AG08396 (cell line): ENCODE measurements at places on chromosomes 5 and 9.
A peak's percentile ranks its signal among the peaks of the same experiment; 100 is the strongest.

DNA sequence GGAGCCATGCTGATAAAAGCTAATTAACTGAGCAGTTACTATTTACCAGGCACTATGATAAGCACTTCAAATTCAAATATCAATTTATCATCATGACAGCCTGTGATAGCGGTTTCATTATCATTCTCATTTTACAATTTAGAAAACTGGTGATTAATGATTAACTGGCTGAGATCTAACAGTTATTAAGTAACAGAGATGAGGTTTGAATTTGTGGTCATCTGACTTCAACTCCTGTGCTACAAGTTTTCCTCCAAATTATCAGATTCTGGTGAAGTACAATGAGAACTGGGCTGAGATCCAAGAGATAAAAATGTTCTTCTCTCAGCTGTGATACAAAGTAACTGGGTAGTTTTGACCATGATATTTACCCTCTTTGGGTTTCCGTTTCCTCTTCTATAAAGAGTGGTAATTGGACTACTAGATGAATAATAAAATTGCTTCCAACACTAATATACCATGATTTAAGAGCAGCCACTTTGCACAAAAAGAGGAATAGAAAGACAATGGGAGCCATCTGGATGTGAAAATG is 74.5 kb upstream of the CCNG1 start:
- DNase-seq, result no peak

DNA sequence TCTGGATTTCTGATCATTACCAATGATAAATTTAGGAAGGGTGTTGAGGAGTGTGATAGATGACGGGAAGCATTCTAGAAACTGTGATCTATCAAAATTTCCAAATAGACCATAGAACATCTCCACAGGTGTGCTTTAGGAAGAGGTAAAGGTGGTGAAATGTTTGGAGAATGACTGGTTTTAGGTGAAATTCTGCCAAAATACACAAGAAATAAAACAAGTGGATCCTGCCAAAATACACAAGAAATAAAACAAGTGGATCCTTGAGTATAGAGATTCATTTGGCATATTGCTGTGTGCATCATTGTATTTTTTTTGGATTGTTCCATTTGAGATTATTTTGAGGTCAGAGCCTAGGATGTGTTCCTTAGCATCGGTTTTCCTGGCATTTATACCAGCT is 88.3 kb upstream of the CTNND2 start:
- DNase-seq, result no peak

GRCh38 chr5:135473956-135474670 is 22.0 kb upstream of the TIFAB start:
- no peak for DNase-seq

GRCh38 chr5:153429761-153430380 is 60.6 kb upstream of the GRIA1 start:
- no peak for DNase-seq

DNA sequence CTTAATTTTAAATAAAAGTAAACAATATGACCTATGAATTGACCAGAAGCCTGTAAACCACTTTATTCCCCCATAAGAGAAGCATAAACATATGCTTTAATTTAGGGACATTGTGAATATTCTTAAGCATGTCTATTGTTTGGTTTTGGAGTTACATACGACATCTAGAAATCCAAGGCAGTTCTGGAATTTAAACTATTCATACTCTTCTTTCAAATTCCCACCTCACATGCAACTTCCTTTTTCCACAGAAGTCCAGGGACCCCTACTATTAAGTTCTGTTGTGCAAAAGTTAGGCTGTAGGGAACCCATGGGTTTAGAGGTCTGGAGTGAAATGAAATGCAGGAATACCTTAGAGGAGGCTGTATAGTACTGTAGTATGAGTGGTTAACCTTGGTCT is 2.1 kb downstream of the RIC1 start:
- peak; percentile 15 for DNase-seq

DNA sequence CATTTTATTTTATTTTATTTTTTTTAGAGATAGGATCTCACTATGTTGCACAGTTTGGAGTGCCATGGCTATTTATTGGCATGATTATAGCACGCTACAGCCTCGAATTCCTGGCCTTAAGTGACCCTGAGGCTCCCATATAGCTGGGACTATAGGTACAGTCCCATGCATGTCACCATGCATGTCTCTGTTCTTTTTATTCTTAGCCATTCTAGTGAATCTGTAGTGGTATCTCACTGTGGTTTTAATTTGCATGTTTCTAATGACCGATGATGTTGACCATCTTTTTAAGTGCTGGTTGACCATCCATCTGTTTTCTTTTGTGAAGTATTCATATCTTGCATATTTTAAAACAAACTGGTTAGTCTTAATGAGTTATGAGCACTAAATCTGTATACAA is 76.1 kb downstream of the SLC44A1 start:
- no peak for DNase-seq

GRCh38 chr9:80648336-80648735 is 1041.0 kb downstream of the TLE1 start:
- DNase-seq, result no peak

- peak; percentile 39 for DNase-seq
Observed at GRCh38 chr9:84697509-84698114, 28.1 kb downstream of the NTRK2 start.

- DNase-seq, result no peak
Observed at GRCh38 chr5:61228691-61229280, 66.5 kb upstream of the SMIM15 start.

GRCh38 chr5:171700318-171700912 is 85.2 kb upstream of the SMIM23 start:
- no peak for DNase-seq

- no peak for DNase-seq
Observed at GRCh38 chr5:65264420-65264819, 217.3 kb downstream of the ADAMTS6 start.

- no peak for DNase-seq
Observed at GRCh38 chr9:98449871-98450270, 194.4 kb upstream of the TBC1D2 start.

DNA sequence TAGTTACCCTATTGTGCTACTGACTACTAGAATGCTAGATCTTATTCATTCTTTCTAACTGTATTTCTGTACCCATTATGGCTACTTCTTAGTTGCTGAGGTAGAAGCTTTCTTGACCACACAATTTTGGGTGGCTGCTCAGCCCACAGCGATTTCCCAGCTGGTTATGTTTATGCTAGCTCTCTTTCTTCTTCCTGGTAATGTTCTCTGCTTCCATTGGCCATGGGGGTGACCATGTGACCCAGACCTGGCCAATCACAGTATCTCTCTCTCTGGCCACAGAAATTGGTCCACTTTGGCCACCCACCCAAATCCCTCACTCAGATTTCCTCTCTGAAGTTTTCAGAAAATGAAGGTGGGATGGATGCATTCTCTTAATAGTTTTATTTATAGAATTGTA is 427.9 kb upstream of the CLINT1 start:
- DNase-seq, result peak; percentile 5

DNA sequence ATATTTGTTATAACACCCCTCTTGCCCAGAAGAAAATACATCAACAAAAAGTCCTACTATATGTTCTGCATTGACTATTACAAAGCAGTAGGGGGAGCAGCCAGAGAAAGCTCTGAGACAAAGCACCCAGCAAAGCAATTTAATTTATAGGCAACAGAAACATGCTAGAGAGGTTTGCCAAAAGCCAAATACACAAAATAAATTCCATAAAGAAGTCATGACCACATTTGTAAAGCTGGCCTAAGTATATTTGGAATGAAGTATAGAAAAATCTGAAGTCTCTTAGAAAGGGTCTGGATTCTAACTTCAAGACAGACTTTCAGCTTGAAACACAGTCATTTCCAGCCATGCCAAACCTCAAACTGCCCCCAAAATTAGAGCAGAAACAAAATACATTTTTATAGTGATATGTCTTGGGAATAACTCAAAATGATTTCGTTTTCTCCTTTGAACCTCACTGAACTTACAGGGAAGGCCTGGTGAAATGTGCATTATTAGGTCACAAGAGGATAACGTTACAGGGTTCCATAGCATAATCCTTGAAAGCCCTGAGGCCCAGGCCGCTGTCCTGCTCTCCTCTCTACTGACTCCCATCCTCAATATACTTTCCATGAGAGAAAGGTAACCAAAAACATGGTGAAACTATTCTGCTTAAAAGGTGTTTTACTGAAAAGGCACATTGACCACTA is 451.8 kb downstream of the RAB3C start:
- DNase-seq, result peak; percentile 39

DNA sequence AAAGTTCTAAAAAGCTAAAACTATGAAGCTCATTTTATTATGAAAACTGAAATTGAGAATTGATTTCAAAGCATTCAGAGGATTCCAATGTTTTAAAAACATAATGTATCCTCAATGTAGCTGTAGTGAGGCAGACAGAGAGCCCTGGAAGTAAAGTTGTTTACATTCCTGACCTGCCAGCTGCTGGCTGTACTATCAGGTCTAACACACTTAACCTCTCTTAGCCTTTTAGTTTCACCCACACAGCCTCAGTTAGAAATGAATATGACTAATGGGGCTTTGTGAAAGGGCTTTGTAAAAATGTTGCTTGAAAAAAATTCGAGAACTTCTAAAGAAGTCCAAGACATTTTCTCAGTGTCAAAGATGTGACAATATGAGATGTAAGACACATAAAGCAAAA is 122.6 kb downstream of the FBXL17 start:
- DNase-seq, result peak; percentile 8

GRCh38 chr5:84378961-84379360 is 5.7 kb downstream of the EDIL3 start:
- no peak for DNase-seq

- DNase-seq, result no peak
Observed at GRCh38 chr5:127998950-127999615, 84.5 kb upstream of the SLC12A2 start.

DNA sequence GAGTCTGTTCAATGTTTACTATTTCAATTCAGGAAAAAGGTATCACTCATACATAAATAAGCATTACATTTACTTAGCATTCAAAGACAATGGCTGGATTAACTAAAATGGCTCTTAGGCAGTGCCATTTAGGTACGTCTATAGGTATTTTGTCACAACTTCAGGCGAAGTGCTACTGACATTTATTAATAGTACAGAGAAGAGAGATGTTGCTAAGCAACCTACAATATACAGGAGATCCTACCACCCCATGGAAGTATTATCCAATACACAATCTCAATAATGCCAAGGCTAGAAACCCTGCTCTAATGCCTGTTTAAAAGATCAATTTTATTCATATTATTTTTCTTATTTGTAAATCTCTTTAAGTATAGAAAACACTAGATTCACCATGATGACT is 76.0 kb downstream of the UBAP2 start:
- no peak for DNase-seq

DNA sequence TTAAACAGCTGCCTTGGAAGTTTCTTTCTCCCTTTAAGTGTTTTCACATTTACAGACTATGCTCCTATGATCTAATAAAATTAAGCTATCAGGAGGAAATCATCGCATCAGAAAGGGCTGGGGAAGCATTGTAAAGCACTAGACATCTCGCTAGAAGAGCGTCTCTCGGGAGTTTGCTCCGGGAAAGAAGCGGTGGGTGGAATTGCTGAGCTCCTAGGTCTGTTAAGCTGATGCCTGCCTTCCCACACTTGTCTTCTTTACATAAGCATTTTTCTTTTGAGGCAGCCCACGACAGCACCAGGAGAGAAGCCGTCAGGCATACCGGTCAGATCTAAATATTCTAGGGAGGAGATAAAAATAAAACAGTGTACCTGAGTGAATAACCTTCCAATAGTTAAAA is 541.7 kb upstream of the TUSC1 start:
- DNase-seq, result no peak

- no peak for DNase-seq
Observed at GRCh38 chr9:136306211-136307208, 2.6 kb upstream of the CCDC187 start.

DNA sequence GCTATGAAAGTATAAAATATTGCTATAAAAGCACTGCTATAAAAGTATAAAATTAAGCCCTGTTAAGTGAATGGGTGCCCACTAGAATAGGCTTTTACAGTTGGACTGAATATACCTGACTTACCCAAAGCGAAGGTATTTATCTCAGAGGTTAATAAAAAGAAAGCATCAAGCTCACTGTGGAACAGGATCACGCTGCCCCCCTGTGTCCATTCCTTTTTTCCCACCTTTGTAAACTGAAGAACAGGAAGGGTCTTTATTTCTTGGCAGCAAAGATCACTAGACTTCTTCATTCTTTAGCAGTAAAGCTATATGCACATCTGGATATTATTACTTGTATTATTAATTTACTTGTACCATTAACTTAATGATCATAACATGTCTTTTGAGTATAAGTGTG is 22.1 kb upstream of the PLPP6 start:
- no peak for DNase-seq

GRCh38 chr5:62305358-62305714 is 670 bp upstream of the KIF2A start:
- DNase-seq, result no peak

- peak; percentile 58 for DNase-seq
Observed at GRCh38 chr5:168987543-168988300, 313.2 kb downstream of the SLIT3 start.

GRCh38 chr9:106632621-106633020 is 230.3 kb upstream of the ZNF462 start:
- DNase-seq, result no peak

DNA sequence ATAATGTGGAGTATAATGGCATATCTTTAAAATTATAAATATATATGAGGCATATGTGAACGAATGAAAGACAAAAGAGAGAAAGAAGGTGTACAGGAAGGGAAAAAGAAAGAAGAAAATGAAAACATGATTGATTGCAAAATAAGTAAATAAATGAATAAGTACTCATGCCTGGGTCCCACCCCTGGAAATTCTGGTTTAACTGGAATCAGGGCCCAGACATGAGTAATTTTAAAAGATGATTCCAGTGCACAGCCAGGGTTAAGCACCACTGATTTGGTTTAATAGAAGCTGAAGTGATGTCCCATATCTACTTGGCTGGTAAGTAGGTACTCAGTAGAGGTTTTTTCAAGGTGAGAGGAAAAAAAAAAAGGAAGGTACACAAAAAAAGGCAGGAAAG is 34.0 kb upstream of the HOMER1 start:
- DNase-seq, result no peak

- DNase-seq, result peak; percentile 88
Observed at GRCh38 chr5:6583049-6583880, 49.6 kb downstream of the NSUN2 start.

DNA sequence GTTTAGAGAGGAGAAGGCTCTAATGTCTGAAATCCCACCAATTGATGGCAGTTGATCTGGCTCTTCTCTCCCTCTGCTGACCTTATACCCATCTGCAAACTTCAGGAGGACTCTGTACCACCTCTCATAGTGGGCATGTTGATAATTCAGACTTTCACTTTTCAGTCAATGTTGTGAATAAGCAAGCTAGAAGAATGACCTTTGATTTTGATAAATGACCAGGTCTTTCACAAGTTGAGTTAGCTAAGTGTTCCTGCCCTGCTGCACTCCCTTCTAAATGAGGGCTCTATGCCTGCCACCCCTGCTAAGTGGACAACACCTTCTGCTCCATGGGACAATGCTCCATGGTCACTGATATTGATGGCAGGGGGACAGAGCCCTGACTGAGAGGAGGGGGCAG is 74.7 kb downstream of the SPRY4 start:
- no peak for DNase-seq
